ENCODE measurements at places on chromosomes 4 and X. TPM values are rescaled to one million over a fixed set of nuclear protein-coding genes. Genes with fewer than 3 reads are reported as not detected.

Gene ARHGAP24
- total RNA-seq: 3.0 TPM

Gene DTHD1
- total RNA-seq: not detected

Gene FAM184B
- 0.01 TPM for total RNA-seq

Gene TCP11X2
- not detected for total RNA-seq

Gene GPM6B
- total RNA-seq: 0.32 TPM

All from A549 treated with AZD2906 at 1 μM for 4 hours (cell line).